ENCODE measurements at places on chromosomes 6 and 20.
A peak's percentile ranks its signal among the peaks of the same experiment; 100 is the strongest.

DNA sequence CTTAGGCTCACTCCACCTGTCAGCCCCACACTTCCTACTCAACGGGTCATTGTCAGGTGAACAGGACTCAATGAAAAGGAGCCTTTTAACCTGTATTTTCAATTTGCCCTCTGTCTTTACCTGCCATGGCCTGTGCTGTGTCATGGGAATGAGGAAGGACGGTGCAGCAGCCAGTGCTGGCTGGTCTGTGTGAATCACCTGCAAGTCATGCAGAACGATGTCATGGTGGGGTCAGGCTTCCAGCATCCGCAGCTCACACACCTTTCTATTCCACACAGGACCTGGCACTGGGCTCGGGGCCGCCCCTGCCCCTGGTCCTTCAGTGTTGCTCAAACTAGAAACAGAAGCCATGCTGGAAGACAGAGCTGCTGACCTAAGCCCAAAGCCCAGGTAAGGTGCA, 188.7 kb upstream of the GMDS start:
- no peak for DNase-seq

DNA sequence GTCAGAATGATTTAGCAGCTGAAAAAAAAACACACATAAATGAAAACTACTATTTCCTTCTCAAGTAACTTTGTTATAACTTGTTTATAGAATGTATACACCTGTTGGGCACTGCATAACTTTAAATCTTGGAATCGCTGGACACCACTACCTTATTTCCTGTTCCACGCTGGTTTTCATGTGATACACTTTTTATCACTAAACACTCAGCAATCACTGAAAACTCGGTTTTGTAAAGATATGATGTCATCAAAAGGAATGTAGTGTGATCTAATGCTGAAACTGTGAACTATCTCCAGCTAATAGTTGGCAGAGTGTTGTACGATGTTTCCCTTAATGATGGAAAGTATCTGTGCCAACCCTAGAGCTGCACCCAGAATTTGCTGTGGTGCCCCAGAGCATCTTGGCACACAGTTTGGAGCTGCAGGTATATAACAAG, 127.9 kb downstream of the BACH2 start:
- DNase-seq = no peak

GRCh38 chr6:33983721-33984465, 162.0 kb downstream of the GRM4 start:
- no peak for DNase-seq

GRCh38 chr6:56659721-56660380, 17.2 kb upstream of the DST start:
- no peak for DNase-seq

- no peak for DNase-seq
Observed at GRCh38 chr6:75613056-75613501, 11.4 kb downstream of the SENP6 start.

DNA sequence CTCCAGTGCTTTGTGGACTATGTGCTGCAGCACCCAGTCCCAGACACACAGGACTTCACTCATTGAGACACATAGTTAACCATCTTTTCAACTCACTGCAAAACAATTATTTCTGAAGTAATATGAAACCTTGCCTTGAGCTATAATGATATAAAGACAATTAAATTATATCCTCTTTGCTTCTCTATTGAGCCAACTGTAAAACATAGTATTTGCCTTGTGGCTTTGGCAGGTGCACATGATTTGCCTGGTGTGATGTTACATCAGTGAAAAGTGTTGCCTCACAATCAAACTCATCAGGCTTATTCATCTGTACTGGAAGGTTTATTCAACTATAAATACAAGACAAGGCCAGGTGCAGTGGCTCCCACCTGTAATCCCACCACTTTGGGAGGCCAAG, 80.6 kb downstream of the NCOA7 start:
- no peak for DNase-seq

GRCh38 chr6:28884423-28885131, 39.2 kb downstream of the TRIM27 start:
- peak; percentile 42 for DNase-seq

DNA sequence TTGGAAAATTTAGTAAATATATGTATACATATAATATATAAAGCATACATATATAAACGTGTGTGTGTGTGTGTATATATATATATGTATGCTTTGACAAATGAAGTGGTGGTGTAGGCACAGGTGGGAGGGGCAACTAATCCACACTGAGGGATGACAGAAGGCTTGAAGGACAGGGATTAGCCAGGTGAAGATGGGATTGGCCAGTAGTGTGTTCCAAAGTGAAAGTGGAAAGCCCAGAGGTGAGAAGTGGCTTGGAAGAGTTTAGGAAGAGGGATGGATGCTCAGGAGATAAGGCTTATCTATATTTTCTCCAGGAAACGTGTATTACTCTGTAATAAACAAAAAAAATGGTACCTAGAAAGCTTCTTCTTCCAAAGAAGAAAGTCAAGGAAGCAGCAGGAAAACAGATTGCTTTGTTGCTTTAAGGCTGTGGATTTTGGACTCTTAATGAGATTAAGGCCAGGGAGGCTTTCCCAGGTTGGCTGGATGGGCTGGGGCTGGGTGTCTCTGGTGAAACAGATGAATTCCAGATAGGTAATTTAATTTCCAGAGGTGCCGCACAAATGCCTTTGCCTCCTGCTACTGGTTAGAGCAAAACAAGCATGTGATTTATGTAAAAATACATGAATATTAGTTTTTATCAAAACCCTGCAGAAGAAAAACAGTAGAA, 63.9 kb downstream of the JARID2 start:
- no peak for DNase-seq

Data from stimulated activated CD4-positive, alpha-beta T cell treated with anti-CD3 and anti-CD28 coated beads, TNF-alpha, amount 100 ng/mL, for 24 hours (primary cell).